ENCODE measurements at places on chromosomes 6 and 20.

GRCh38 chr6:11467364-11467763, 70.2 kb upstream of the TMEM170B start:
- DNase-seq, result no peak

- no peak for DNase-seq
These were observed 21.1 kb upstream of the CENPW start for GRCh38 chr6:126318797-126319196.

- DNase-seq, result no peak
These were observed 100.2 kb downstream of the PERP start for GRCh38 chr6:138007014-138007472.

DNA sequence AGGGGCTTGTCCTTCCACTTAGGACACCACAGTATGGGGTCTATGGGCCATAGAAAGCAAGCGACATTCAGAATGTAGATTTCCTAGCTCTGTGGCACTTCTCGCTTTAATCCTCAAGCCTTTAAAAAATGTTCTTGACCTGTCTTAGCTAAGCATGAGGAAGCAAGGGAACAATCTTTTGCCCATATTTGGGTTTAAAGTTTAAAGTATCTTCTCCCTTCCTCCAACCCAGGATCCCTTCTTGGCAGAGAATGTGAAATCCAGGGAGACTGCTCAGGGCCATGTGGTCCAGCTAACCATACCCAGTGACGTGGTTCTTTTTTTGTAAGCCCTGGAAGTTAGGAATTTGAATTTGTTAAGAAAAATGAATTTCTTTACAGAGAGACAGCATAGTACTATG, 289.9 kb downstream of the BTBD9 start:
- no peak for DNase-seq

DNA sequence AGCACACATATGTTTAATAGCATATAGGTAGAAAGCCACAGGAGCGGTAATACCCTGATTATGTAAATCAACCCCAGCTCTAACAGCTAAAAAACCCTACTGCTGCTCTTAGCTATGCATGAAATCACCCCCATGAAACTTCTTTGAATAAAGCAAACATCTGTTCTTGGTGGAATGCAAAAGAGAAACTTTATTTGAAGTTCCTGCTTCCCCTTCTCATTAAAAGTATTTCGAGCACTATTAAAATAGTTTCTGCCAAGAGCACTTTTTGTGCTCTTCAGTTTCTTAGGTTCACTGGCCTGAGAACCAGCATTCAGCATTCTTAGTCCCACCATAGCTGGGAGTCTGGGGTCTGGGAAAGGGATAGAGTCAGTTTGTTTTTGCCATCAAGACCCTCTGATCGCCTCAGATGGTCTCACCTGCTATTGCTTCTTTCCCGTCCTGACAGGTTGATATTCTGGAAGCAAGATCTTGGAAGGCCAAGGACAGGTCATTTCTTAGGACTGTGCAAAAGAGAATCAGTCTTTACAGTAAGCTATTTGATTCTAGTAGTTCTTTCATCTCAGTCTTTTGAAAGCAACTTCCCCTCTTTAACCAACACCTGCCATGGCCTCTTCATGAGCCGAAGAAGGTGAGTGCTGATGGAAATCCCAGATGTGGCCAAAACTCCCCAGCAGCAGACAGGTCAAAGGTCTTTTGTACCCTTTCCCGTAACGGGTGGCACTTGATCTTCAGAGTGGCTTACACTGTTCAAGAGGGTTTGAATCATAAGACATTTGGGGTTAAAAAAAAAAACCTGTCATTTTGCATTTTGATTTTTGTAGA, 76.5 kb upstream of the TMEM170B start:
- DNase-seq, result no peak

DNA sequence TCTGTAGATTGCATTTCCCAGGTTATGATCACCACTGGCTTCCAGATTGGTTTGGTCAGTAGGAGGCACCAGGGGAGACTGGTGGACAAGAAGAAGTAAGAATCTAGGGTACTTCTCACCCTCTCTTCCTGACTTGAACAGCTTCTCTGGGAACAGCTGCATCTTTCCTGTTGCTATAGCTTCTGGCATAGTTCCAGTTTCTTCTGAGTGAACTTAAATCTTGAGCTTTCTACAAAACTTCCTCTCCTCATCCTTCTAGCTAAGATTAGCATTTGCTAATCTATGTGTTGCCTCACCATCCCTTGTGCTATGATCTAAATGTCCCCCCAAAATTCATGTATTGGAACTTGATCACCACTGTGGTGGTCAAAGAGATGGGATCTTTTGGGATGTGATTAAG, 724.6 kb downstream of the UTRN start:
- DNase-seq, result peak; percentile 33

- DNase-seq, result no peak
These were observed 11.2 kb upstream of the UNC93A start for GRCh38 chr6:167279766-167280446.

GRCh38 chr6:127076466-127076865, 42.0 kb upstream of the RSPO3 start:
- DNase-seq, result no peak

DNA sequence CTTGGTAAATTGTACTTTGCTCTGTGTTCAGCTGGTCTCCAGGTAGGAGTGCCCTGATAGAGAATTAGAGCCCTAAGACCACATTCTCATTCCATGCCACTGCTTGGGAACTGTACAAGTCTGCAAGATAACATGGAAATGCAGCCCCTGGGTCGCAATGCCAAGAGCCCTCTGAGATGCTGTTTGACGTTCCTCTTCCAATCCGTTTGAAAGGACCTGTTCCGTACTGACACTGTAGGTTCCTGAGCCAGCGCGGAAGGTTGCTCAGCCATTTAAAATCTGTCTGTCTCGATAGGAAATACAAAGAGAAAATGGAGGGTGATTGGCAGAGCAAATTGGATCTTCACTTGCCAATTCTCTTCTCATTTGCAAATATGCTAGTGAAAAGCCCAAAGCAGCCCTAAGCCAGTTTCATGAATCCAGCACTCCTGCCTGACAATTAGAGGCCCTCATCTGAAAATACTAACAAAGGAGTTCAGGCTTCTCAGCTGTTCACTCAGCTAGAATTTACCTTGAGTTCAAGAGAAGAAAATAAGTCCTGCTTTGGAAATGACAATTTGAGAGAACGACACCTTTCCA, 100.6 kb upstream of the AFDN start:
- no peak for DNase-seq

DNA sequence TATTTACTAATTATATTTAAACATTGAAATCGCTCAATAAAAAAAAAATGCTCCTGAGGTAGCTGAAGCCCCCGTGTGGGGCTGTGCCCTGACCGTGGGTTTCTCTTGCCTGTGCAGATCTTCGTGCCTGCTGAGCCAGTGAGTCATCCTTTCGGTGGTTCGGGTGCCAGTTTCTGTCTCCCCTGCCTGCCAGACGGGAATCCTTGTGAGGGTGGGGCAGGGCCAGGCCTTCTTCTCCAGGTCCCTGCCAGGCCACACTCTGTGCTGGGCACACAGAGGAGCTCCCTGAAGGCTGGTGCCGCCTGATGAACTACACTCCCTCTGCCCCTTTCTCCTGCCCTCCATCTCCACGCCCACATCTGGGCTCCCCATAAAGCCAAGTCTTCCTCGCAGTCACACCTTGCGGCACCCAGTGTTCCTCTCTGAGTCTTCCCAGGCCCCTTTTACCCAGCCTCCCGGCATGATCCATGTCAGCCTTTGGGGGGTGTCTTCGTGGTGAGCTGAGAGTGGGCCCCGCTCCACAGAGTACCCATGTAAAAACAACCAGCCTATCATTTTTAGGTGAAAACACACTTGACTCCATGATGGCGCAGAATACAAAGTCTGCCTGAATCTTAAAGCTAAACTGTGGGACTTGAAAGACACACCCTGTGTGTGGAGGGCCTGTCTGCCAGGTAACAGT, 19.3 kb downstream of the FGD2 start:
- no peak for DNase-seq

GRCh38 chr6:139416146-139416545, 41.7 kb upstream of the CITED2 start:
- no peak for DNase-seq

GRCh38 chr6:43858161-43859153, 88.4 kb downstream of the VEGFA start:
- no peak for DNase-seq

- DNase-seq, result no peak
These were observed 192.6 kb upstream of the VGLL2 start for GRCh38 chr6:117072781-117073180.

GRCh38 chr6:166575205-166575604, 11.3 kb downstream of the RAMACL start:
- no peak for DNase-seq

- no peak for DNase-seq
These were observed 60.4 kb upstream of the AKAP12 start for GRCh38 chr6:151179321-151179720.

- no peak for DNase-seq
These were observed 14.4 kb downstream of the SNRPC start for GRCh38 chr6:34771727-34772126.

DNA sequence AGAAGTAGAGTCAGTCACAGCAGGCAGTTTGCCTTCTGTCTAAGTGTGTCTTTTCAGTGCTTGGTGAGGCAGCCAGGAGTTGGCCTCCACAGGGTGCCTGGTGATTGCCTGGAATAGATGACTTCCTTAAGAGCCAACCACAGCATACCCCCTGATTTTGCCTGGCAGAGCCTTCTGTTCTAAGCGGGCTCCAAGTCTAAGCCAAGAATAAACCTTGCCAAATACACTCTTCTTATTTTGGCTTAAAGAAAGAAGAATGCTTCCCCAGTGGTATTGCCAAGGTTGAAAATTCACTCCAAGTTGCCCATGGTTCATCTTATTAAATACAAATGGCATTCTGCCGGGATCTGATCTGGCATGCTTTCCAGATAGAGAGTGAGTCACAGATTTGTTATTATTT, 1424.8 kb upstream of the EYS start:
- DNase-seq, result no peak

- no peak for DNase-seq
These were observed 37.3 kb upstream of the SAYSD1 start for GRCh38 chr6:39152262-39152661.

DNA sequence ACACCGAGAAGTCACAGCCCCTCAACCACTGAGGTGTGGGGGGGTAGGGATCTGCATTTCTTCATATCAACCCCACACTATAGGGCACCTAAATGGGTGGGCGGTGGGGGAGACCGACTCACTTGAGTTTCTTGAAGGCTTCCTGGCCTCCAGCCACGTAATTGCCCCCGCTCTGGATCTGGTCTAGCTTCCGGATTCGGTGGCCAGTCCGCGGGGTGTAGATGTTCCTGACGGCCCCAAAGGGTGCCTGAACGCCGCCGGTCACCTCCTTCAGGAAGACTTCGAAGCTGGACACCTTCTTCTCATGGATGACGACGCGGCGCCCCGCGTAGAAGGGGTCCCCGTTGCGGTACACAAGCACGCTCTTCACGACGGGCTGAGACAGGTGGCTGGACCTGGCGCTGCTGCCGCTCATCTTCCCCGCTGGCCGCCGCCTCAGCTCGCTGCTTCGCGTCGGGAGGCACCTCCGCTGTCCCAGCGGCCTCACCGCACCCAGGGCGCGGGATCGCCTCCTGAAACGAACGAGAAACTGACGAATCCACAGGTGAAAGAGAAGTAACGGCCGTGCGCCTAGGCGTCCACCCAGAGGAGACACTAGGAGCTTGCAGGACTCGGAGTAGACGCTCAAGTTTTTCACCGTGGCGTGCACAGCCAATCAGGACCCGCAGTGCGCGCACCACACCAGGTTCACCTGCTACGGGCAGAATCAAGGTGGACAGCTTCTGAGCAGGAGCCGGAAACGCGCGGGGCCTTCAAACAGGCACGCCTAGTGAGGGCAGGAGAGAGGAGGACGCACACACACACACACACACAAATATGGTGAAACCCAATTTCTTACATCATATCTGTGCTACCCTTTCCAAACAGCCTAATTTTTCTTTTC, at the start of gene DCDC2:
Gene DCDC2, minus strand, starts transcription at position 724 of the 883 bp plus-strand sequence. Its CDS starts 309 bp downstream, at position 415.
- no peak for DNase-seq

DNA sequence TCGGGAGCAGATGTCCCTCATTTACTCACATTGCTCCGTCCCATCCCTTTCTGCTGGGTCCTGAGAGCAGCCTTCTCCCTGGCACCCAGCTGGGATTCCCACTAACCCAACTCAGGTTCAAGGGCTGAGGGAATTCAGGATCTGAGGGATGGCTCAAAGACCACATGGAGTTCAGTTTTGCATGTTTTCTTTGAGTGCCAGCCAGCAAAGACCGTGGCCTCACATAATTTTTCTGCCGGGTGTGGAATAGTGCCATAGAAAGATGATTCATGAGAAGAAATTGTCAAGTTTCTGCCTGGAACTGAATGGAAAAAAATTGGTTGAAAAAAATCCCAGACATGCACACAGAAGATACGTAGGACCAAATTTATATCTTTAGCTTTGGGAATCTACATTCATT, 168.6 kb downstream of the CD83 start:
- DNase-seq, result peak; percentile 68

- DNase-seq, result no peak
These were observed 11.5 kb downstream of the ATP9A start for GRCh38 chr20:51756653-51757052.

GRCh38 chr20:18394363-18394762, 72.5 kb downstream of the DZANK1 start:
- DNase-seq, result no peak

GRCh38 chr20:41139227-41140093, 2.1 kb downstream of the PLCG1 start:
- DNase-seq, result no peak

DNA sequence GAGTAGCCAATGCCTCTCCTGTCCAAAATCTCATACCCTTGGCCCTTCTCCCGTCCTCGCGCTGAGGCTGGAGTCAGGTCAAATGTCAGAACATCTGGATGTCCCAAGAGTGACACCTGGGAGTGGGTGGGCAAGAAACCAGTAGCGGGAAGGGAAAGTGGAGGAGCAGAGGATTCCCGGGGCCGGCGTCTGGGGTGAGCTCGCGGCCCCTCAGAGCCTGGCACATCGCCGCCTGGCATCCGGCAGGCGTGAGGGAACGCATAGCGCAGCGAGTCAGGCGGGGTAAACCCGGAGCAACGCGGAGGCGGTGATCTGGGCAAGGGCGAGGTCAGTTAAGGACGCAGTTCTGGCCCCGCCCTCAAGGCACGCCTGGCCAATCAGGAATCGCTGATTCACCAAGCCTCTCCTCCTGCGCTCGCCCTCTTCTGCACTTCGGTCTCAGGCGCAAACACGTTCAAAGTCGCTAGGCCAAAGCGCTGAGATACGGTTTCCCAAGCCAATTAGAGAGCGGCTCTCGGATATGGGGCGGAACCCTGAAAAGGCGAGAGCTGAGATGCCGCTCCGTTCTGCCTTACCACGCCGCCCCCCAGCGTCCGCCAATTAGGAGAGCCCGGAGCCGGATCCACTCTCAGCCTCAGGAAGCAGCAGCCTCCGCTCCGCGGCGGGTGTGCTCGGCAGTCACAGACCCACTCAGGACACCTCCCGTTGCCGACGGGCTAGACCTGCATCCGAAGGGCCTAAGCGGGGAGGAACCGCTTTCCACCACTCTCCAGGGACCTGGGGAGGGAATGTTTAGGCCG, 22.5 kb downstream of the VPS52 start:
- peak; percentile 97 for DNase-seq

Measured in muscle of arm (tissue), 14 donors.